Stimulated activated CD4-positive, alpha-beta T cell treated with anti-CD3 and anti-CD28 coated beads, Interleukin-4, amount 100 ng/mL, for 24 hours (primary cell): ENCODE measurements at places on chromosomes 4 and X.
A peak's percentile ranks its signal among the peaks of the same experiment; 100 is the strongest.

GRCh38 chrX:131816551-131817136, 206.5 kb upstream of the STK26 start:
- DNase-seq: peak; percentile 79

DNA sequence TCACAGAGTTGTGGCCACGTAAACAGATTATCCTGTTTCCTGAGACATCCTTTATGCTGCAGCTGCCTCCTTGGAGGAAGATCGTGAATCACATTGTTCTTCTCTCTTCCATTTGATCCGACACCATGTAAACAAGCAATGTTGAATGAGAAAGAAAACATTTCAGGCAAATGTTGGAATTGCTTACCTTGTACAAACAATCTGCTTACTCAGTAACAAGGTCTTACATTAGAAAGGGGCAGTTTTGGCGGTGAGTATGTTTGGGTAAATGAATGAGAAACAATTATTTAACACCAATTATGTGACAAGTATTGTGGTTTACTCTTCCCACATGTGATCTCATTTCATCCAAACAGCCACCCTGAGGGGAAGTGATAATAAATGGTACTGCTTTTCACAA, 637.8 kb downstream of the RAB28 start:
- DNase-seq: no peak

DNA sequence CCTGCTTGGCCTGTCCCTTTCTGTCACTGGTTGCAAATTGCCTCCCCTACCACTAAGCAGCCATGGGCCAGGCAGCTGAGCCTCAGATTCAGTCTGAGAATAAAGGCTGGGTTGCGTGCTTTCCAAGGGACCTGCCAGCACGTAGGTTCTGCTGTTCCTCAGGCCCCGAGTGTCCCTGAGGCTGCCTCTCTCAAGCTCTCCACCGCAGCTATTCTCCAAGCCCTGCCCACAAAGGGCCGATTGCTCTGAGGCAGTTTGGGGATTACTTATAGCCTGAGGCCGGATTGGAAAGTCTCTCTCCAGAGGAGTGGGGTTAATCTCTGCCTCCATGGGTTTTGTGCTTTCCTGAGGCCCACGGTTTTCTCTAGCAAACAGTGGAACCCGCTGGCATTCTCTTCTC, 590.7 kb downstream of the BCOR start:
- no peak for DNase-seq

DNA sequence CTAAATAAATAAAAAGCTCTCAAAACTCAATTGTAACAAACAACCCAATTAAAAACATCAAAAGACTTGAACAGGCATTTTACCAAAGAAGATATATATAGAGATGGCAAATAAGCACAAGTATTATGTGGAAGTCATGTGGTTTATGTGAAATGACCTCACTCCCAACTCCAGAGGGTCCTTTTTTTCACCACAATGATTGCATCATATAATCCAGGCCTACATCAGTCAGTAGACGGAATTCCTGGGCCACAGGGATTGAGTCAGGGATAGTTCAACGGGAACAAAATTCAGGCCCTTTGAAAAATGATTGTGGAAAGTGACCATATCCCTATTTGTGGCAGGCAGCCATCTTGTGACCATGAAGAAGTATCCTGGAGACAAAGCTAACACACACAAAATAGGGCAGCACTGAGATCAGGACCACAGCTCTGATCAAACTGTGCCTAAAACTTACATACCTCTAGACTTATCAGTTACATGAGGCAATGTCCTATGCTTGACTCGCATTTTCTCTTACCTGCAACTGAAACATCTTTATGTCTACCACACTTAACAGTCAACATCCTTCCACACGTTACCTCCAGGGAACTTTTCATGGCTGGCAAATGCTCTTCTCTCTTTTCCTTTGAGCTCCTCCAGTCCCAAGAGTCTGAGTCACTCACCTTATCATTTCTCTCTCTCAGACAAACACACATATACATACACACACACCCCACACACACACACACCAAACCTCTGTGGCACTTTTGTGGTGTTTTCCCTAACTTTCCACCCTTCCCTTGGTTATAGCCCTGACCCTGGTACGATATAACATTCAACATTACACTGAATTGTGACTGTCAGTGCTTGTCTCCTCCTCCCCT, 113.5 kb downstream of the PHF8 start:
- DNase-seq: no peak

- no peak for DNase-seq
These were observed 77.2 kb upstream of the HSD17B10 start for GRCh38 chrX:53511322-53511721.
